ENCODE measurements at places on chromosomes 3 and 15.

GRCh38 chr15:92839696-92840095 is 60.4 kb upstream of the CHD2 start:
- DNase-seq = peak; percentile 76

DNA sequence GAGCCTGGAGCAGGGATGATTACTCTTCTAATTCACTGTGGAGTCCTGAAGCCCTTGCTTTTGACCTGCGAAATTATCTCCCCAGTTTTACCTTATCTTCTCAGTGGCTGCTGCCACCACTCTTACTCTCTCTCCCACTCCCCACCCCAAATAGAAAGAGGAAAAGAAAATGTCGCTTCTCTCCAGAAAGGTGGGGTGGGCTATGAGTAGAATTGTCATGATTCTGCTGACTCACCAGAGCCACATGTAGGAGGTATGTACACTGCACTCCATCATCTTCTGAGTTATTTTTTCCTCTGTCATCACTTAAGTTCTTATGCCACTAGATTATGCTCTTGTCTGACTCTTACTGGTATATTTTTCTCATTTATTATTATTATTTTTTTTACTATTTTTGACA is 43.9 kb upstream of the TMEM158 start:
- DNase-seq = no peak

- DNase-seq = no peak
Measured at GRCh38 chr3:197881270-197881969, 68.6 kb upstream of the RPL35A start.

DNA sequence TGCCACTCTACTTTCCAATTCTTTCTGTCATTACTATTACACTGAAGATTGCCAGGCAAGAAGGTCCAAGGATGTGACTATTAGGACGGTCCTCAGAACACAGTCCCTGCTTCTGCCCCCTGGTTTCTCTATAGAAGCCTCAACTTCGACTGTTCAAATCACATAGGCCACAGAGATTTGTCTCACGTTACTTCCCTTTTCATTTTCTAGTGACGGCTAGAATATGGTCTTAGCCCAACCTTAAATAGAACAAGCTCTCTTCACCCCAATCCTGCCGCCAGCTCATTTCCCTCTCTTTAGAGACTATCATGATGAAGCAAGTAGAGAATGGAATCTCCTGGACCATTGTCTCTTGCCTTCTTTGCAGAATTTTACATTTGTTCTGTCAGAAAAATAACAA is 84.9 kb downstream of the TIGIT start:
- no peak for DNase-seq

DNA sequence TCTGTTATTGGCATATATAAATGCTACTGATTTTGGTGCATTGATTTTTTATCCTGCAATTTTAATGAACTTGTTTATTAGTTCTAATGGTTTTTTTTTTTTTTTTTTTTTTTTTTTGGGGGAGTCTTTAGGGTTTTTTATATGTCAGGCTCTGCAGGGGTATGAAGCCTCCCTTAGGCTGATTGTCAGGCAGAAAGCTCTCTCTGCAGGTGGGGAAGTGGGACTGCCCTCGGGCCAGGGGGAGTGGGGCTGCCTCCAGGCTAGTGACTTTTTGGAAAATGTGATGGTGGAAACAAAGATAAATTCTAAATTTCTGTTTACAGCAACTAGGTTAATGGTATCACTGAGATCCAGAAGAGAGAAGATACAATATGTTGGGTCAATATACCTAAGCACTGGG is 14.4 kb upstream of the NAALADL2 start:
- DNase-seq = no peak

DNA sequence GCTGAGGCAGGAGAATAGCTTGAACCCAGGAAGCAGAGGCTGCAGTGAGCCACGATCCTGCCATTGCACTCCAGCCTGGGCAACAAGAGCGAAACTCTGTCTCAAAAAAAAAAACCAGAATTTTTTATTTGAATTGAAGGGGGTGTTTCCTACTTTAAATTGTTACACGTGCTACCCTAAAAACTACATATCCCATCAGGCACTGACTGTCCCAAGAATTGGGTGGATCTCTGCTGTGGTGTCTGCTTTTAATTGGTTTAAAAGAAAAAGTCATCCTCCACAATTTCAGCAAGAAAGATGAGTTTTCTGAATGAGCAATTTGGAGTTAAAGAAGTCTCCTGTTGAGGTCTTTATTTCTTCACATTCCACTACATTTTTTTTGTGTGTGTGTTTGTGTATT is 2.1 kb downstream of the PDIA3 start:
- DNase-seq = no peak
